ENCODE measurements at places on chromosomes 1 and 21.

DNA sequence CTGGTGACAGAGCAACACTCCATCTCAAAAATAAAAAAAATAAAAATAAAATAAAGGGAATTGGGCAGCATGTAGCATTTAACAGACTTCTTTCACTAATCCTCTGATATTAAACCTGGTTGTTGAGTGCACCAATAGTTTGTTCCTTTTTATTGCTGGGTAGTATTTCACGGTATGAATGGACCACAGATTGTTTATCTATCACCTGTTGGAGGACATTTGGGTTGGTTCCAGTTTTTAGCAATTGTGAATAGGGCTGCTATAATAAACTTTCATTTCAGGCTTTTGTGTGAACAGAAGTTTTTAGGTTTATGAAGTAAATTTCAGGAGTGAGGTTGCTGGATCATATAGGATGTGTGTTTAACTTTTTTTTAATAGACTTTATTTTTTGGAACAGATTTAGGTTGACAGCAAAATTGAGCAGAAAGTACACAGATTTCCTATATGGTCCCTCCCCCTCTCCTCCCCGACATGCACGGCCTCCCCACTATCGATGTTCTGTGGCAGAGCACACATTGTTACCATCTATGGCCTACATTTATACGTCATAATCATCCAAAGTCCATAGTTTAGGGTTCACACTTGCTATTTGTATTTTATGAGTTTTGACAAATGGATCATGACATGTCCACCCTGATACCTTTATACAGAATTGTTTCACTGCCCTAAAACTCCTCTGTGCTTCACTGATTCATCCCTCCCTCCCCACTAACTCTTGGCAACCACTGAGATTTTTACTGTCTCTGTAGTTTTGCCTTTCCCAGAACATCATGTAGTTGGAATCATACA is 66.1 kb upstream of the TMPRSS2 start:
- DNase-seq, result no peak

GRCh38 chr1:1079408-1080121 is 5.5 kb upstream of the RNF223 start:
- peak; percentile 96 for DNase-seq

GRCh38 chr1:76857973-76858372 is 9.3 kb upstream of the ST6GALNAC5 start:
- DNase-seq, result no peak

DNA sequence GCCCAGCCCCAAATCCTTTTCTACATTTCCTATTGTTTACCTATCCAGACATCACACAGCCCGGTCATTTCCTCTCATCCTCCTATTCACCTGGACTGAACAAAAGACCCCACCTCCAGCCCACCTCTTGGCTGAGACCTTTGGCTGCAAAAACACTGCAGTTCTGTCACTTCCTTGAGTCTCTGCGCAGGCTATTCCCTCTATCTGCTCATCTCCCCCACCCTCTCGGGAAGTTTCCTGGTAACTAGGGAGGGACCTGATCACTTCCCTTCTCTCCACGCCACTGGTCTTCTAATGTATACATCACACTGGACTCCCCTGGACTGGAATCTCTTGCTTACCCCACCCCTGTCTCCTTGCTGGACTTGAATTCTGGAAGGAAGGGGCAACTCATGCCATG is 5.3 kb downstream of the HTR1D start:
- DNase-seq, result no peak

GRCh38 chr1:227753999-227754711 is 18.9 kb downstream of the SNAP47 start:
- no peak for DNase-seq

GRCh38 chr1:155334962-155335361 is 14.3 kb downstream of the RUSC1 start:
- DNase-seq, result peak; percentile 17

- peak; percentile 16 for DNase-seq
Measured at GRCh38 chr21:28522014-28522799, 470.5 kb downstream of the LTN1 start.

GRCh38 chr1:175034775-175035174 is 11.6 kb upstream of the MRPS14 start:
- no peak for DNase-seq

DNA sequence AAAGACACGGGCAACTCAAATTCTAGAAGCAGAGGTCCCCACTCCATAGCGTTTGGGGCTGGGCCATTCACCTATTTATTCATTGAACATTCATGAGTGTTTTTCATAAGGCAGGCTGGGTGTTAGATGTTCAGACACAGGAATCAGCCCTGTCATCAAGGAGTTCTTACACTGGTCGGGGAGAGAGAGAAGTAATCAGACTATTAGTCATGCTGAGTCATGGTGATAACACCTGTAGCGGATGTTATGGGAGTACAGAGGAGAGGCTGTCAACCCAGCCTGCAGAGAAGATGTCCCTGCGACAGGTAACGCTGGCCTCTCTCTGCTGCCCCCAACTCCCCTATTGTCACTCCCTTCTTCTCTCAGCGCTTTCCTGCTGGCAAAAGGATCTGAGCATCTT is 17.2 kb downstream of the LY9 start:
- no peak for DNase-seq

GRCh38 chr21:15775291-15775690 is 45.5 kb downstream of the USP25 start:
- no peak for DNase-seq

GRCh38 chr1:85245891-85246290 is 13.6 kb downstream of the C1orf52 start:
- DNase-seq, result no peak

GRCh38 chr1:9671377-9672140 is 20.0 kb downstream of the PIK3CD start:
- DNase-seq, result peak; percentile 97

DNA sequence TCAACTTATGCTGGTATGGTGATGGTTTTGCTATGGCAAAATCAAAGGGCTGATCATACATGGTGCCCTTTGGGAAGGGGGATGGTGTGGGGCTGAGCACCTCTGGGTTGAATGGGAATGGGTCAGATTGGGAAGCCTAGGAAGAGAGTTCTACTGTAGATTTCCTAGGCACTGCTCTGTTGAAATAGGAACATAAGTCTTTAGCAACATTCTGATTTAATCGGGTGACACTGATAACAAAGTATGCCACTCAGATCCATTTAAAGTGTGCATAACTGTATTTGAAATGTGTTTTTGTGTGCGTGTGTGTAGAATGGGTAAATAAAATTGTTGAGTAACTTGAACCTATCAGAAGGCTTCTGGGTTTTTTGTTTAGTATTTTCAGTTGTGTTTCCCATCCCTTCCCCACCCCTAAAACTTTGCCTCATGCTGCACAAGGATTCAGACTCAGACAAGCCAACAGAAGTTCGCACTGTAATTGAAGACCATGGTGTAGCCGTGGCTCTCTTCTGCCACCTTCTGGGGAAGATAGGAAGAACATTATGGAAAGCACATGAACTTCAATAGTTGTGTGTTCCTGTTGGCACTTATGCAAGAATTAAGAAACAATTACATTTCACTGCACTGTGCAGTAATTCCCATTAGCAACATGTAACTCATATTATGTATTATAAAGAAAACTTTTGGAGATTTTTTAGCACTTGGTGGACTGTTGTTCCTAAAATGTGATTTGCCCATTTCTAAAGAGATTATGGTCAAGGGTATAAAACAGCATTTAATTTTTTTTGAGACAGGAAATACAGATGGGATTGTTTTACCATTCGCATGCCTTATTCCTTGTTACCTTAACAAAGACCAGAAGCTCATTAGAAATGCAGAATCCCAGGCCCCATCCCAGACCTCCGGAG is 10.9 kb upstream of the C4BPB start:
- peak; percentile 60 for DNase-seq

DNA sequence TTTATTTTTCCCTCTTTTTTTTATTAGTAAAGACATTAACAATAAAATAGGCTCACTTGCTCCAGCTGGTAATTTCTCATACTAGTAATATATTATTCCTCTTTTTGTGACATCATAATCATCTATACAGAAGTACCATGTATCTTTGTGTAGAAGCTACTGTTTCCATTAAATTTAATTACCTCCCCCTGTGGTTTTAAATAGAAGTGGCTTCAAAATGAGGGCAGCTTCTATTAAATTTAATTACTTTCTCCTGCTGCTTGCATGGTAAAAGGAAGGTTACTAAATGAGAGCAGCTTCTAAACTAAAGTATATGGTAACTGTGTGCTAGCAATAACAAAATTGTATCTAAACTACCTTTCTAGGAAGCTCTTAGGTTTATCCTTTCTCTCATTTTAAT is 94.0 kb downstream of the DPYD start:
- DNase-seq, result no peak

DNA sequence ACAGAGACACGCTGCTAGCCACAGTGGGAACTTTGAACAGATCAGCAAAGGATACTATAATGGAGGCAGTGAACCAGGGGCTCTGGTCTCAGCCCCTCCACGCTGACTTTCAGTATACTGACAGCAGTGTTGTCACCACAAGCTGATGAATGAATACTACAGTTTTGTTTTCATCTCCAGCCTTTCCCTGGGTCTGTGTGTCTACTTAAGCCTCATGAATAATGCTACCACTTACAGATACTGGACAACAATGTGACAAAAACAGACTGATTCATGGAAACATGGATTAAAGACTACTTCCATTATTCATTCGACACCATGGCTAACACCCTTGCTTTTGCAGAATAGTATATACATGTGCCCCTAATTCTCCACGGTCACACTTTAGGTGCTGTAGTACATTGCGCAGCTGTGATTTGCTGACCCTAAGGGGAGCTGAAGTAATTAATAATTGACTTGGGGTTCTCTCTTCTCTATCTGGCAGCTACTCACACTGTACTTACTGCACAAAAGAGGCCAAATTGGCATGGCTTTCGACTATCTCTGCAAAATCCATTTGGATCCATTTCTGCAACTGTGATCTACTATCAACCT is 203.2 kb upstream of the LYPLAL1 start:
- DNase-seq, result no peak
